ENCODE measurements at places on chromosomes 5 and 9.

DNA sequence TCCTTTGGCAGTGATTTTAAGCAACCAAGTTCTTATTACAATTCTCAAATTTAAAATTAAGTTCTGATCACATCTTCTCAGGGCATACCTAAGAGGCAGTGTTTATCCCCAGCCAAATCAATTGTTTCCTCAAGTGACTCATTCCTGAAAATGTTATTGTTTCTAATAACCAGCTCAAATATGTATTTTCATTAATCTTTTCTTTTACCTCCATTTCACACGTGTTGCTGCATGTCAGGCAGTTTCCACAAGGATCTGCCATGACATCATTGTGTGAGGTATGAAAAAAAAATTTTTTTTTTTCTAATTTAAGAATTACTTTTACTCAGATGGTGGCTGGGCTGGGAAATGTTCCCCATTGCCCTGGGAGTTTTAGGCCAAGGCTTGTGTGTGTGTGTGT, 113.0 kb upstream of the NTRK2 start:
- no peak for DNase-seq

DNA sequence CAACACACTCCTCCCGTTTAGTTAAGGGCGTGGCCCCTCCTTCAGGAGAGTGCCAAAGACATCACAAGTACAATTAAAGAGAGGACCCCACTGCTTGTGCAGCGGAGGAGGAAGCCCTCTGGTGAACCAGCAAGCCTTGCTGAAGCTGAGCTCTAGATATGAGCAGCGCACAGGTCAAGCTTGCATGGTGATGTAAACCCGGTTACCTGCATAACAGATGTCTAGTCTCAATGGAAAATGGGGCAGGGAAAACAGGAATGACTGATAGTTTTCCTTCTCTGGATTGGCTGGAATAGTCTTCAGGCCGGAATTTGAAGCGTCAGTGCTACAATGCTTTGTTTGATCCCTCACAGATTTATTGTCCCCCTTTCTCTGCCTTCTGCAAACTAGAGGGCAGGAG, 66.2 kb downstream of the MROH2B start:
- DNase-seq: no peak

DNA sequence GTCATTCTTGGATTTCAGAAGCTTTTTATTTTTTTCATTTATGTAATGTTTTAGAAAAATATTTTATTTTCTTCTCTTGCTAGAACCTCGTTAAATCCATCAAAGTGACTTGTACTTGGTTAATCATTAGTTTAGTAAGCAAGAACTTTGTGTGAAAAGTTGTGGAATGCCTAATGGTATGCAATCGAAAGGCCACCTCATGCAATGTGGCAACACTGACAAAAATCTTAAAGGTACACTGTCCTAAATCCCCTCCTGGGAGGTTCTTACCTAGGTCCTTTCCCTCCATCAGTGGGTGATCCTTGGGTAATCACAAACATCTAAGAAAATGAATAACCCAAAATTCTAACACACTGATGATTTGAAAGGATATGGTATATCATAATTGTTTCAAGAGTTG, 304.2 kb downstream of the DNAH5 start:
- DNase-seq: no peak

GRCh38 chr9:112620388-112620787, 97.5 kb downstream of the INIP start:
- no peak for DNase-seq

- DNase-seq: no peak
These were observed 33.2 kb downstream of the PTGR1 start for GRCh38 chr9:111566234-111566633.

- no peak for DNase-seq
These were observed 181.7 kb downstream of the ELAVL2 start for GRCh38 chr9:23644326-23644725.

DNA sequence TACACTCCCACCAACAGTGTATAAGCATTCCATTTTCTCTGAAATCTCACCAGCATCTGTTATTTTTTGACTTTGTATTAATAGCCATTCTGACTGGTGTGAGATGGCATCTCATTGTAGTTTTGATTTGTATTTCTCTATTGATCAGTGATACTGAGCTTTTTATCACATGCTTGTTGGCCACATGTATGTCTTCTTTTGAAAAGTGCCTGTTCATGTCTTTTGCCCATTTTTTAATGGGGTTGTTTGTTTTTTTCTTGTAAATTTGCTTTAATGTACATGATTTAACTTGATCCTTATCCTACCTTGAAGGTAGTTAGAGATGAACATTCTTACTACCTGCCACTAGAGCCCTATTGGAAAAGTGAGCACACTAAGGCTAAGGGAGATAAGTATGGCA, 151.2 kb upstream of the KIF2A start:
- DNase-seq: no peak

- DNase-seq: no peak
These were observed 135.0 kb upstream of the CCDC152 start for GRCh38 chr5:42621662-42622061.

GRCh38 chr5:36202521-36202961, 39.2 kb downstream of the NADK2 start:
- no peak for DNase-seq

GRCh38 chr9:69943148-69943806, 100.4 kb upstream of the MAMDC2 start:
- DNase-seq: no peak

DNA sequence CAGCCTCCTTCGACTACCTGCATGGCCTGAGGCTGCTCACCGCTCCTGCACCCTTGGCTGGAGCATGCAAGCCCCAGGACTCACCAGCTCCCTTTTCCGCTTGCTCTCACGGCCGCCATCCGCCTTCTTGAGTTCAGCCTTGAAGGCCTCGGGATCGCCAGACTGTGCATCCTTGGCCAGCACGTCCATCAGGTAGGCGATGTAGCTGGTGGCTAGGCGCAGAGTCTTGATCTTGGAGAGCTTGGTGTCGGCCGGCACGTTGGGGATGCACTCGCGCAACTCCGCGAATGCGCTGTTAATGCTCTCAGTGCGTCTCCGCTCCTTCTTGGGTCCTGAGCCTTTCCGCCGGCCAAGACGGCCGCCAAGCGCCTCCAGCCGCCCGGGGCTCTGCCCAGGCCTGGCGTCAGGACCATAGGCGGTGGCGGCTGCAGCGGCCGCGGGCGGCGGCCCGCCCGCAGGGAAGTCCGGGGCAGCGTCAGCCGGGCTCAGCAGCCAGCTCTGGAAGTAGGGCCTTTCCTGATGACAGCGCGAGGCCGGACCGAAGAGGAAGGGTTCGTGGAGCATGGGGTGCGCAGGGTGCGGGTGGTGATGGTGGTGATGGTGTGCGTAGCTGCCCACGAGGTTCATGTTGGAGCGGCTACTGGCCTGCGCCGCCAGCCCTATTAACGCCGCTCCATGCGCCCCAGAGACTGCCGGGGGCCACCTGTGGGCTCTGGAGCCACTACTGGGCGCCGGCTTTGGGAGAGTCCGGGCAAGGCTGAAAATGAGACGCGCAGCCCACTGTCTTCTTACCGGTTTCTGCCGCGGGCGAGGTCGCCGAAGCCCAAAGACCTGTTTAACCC, 424 bp downstream of the HAND1 start:
- no peak for DNase-seq

DNA sequence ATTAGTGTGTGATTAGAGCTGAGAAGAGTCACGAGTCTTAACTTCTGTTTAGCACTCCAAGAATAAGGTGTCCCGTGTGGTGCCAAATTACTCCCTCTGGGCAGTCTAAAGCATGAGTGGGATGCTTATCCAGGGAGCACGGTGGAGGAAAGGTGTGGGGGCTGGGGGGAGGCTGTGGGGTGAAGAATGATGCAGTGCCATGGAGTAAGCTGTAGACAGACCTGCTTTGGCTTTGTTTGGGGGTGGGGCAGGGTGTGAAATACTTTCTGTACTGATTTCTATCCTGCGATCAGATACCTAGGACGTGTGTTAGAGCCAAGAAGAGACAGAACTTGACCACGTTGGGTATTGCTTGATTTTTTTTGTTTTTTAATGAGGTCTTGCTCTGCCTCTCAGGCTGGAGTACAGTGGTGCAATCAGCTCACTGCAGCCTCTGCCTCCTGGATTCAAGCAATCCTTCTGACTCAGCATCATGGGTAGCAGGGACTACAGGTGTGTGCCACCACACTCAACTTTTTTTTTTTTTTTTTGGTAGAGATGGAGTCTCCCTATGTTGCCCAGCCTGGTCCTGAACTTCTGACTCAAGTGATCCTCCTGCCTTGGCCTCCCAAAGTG, 232.8 kb downstream of the MAN2A1 start:
- no peak for DNase-seq

DNA sequence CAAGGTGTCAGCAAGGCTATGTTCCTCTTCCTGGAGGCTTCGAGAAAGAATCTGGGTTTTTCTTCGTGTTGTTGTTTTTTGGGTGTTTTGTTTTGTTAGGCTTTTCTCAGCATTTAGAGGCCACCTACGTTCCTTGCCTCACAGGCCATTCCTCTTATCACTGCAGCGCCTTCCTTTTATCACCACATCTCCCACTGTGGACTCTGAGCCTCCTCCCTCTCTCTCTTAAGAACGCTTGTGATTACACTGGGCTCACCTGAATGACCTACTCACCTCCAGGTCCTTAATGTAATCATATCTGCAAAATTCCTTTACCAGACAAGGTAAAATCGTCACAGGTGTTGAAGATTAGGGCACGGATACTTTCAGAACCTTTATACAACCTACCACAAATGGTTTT, 340.8 kb downstream of the DTWD2 start:
- DNase-seq: no peak

- no peak for DNase-seq
These were observed 23.8 kb downstream of the KLF4 start for GRCh38 chr9:107465467-107466451.

DNA sequence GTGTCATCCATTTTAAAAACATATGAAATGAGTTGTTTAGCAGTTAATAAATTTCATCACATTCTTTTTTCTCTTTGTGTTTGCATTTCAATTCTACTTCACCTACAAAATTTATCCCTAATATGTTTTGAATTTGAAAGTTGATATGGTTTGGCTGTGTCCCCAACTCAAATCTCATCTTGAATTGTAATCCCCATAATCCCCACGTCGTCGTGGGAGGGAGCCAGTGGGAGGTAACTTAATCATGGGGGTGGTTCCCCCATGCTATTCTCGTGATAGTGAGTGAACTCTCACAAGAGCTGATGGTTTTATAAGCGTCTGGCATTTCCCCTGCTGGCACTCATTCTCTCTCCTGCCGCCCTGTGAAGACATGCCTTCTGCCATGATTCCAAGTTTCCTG, 200.1 kb downstream of the EPB41L4A start:
- no peak for DNase-seq
